ENCODE measurements at places on chromosomes 11 and 22. TPM values are rescaled to one million over a fixed set of nuclear protein-coding genes. Genes with fewer than 3 reads are reported as not detected.

The PITPNM1 gene
- 8.7 TPM for polyA plus RNA-seq

The OR52A1 gene
- 0.82 TPM for polyA plus RNA-seq

The TPST2 gene
- 37.9 TPM for polyA plus RNA-seq

The OR10A5 gene
- not detected for polyA plus RNA-seq

Data from GM23338 (cell line).